ENCODE measurements at places on chromosomes 11 and 22. TPM values are rescaled to one million over a fixed set of nuclear protein-coding genes. Genes with fewer than 3 reads are reported as not detected.

TUBA8 gene
- total RNA-seq: 0.43 TPM

GRCh38 chr11:119599864-119600541 is 129.0 kb downstream of the NECTIN1 start:
- no peak for DNase-seq

- no peak for DNase-seq
Observed at GRCh38 chr11:132960273-132961078, 571.8 kb downstream of the OPCML start.

HOATZ gene
- total RNA-seq: not detected

MS4A6E gene
- total RNA-seq: not detected

SLC1A2 gene
- total RNA-seq: 1.7 TPM

STK33 gene
- total RNA-seq: 0.50 TPM

DNA sequence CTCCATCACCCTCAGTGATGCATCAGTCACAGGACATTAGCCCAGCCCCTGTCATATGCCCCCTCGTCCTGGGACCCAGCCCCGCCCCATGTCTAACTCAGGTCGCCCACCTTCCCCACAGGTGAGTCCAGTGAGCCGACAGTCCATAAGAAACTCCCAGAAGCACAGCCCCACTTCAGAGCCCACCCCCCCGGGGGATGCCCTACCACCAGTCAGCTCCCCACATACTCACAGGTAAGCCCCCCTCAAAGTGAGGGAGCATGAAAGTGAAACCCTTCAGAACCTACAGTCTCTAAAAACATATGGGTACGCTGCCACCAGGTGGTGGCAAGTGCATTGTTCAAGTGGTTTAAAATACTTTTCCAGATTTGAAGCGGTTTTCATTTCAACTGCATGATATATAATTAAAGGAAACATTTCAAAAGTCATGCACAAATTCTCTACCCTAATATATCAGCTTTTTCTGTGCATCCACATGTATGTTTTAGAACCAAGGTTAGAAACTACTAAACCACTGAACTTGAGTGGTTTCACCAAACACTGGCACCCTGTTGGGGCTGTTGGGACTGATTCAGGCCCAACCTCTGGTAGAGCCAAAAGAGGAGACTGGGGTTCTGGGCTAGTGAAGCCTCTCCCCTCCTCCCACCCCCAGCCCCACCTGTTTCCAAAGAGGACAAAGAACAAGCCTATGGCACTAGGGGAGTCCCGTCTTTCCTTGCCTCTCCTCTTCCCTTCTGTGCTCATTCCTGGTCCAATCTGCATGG is 17.3 kb downstream of the EPS8L2 start:
- DNase-seq: peak; percentile 52

CLCF1 gene
- total RNA-seq: 10.7 TPM

DNA sequence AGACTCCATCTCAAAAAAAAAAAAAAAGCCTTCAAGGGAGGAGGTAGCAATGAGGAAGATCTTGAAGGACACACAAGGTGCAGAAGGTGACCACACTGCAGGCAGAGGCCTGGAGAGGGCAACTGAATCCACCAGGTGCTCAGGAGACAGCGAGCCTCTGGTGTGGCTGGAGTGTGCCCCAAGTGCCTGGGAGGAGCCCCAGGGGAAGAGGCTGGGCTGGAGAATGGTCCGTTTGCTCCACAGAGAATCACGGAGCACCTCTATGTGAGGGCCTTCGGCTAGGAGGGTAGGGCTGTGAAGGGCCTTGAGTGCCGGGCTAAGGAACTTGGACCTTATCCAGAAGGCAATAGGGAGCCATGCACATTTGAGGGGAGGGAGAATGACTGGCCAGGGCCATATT is 50.3 kb downstream of the ARRB1 start:
- DNase-seq: no peak

GRCh38 chr22:44452531-44453420 is 45.3 kb downstream of the RTL6 start:
- no peak for DNase-seq

DNA sequence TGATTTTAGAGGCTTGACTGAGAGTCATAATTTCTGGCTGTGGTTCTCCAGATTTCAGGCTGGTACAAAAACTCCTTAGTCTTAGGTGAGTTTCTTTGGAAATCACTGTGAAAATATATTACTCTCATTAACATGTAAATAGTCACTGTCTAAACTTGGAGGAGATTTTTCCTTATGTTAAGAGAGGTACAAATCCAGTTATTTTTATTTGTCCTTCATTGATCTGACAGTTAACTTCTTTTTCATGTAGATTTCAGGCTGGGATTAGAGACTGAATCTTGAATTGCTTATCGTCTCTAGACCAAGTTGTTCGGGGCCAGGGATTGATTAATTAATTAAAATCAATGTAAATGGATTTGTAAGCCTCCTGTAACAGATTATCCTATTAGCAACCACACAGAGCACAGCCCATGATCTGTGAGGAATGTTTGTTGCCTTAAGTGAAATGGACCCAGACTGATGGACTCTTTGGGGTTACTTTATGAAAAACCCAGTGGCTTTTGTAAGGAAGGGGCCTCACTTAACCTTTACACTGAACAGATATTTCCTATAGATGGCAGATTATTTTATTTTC is 21.1 kb downstream of the TEAD1 start:
- DNase-seq: no peak

- DNase-seq: no peak
Observed at GRCh38 chr11:124310721-124311120, 3.0 kb downstream of the OR8D1 start.

GRCh38 chr11:120255519-120255866 is 15.6 kb downstream of the POU2F3 start:
- no peak for DNase-seq

DNA sequence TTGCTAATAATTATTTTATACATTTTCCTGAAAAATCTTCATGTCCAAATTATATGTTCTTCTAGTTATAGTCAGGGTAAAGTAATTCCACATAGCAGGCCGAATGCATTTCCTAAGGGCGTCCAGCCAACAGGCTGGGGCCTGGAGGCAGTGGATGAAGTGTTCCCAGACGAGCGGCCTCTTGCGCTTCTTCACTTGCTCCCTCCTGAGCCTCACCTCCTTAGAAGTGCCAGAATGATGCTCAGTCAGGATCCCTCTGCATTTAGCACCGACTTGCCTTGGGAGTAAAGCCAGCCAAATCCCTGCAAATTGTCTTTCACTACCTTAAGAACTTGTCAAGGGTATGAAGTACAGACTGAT is 1.5 kb downstream of the OLFML1 start:
- no peak for DNase-seq

DNA sequence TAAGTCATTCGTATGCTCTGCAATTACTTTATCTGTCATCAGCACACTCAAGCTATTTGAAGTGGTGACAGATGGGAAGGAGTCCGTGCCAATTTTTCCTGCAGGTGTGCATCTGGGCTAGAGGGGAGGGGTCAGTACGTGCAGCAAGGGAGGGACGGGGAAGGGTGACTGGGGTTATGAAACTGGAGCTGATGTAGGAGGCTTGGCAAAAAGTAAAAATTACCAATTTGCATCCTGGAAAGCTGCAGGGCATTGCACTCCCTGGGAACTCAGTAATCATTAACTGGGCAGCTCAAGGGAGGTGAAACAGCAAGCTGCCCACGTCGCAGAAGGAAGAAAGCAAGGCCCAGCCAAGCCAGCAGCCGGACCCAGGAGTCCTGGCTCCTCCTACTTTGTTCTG is 87.1 kb upstream of the TMEM45B start:
- DNase-seq: no peak

GRCh38 chr11:33606762-33607161 is 93.9 kb downstream of the C11orf91 start:
- no peak for DNase-seq

ELMOD1 gene
- total RNA-seq: 0.21 TPM

DNA sequence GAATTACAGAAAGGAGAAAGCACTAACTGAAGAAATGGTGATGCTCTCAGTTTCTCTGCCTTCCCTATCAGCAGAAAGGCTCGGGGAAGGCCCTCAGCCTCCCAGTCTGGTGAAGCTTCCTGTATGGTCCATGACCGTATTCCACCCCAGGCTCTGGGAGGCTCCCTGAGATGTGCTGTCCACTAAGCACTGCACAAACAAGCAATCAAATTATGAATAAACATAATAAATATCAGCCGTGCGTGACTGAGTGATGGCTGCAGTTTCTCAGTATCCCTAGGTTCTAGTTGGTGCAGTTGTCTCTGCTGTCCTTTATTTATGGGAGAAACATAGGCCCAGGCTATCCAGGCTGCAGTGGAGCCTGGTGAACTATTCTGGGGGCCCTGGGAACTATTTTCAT is 3.6 kb downstream of the SMDT1 start:
- no peak for DNase-seq

GRAP2 gene
- not detected for total RNA-seq

DNA sequence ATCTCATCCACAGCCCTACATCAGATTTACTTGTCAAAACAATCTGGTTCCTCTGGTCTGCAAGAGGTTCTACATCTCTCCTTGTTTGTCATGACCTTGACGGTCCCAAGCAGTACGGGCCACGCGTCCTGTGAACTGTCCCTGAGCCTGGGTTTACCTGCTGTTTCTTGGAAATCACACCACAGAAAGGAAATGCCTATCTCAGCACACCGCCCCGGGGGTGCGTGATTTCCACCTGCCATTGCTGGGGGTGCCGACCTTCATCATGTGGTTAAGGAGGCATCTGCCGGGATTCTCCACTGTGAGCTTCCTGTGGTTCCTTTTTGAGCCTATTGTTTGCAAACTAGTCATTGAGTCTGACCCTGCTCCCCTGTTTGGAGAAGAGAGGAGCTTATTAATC is 1363.4 kb downstream of the BRD1 start:
- DNase-seq: no peak

TIGD3 gene
- not detected for total RNA-seq

VSIG10L2 gene
- not detected for total RNA-seq

DNA sequence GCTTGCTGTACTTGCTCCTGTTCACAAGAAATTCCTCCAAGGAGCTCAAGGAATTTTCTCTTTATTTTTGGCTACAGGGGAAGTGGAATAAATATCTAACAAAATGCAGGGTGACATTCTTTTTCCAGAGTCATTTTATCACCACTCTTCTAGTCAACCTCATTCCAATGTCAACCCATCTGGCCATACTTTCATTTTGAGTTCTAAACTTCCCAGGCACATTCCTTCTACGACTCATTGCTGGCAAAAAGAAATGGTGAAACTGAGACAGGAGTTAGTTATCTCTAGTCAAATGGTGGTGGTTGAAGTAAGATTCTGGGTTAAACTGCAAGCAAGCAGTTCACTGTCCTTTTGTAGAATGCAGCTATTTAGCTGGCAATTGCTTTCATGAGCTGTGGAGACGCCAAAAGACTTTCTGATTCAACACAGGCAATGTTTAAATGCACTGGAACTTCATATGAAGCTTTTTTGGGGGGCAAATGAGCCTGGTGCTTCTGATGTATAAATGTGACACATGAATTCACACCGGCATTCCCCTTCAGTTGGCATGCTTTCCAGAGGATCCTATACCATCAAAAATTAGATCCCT is 304.6 kb downstream of the CADM1 start:
- DNase-seq: no peak

DNA sequence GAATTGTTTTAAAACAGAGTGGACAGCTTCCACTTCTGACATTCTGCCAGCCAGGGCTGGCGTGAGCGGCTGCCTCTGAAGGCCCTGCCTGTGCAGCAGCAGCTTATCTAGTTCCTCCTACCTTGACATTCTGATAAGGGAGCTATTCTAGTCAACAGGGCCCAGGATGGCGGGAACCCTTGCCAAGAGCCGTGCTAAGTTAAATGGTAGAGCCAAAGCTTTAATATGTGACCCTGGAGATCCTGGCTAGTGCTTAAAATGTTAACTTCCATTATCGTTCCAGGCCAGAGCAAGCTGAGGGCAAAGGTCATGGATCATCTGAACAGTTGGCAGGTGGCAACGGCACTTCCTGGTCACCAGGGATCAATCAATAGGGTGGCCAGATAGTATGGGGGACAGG is 3.5 kb downstream of the KCNJ5 start:
- no peak for DNase-seq

VPS51 gene
- total RNA-seq: 90.1 TPM

DNA sequence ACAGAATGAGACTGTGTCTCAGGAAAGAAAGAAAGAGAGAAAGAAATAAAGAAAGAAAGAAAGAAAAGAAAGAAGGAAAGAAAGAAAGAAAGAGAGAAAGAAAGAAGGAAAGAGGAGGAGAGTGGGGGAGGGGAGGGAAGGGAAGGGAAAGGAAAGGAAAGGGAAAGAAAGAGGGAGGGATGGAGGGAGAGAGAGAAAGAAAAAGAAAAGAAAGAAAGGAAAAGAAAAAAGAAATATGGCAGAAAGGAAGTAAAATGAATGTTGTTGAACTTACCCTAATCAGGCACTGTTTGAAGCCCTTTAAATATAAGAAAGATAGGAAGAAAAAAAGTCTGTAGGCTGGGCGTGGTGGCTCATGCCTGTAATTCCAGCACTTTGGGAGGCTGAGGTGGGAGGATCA is 276.1 kb downstream of the INSC start:
- no peak for DNase-seq

- peak; percentile 91 for DNase-seq
Observed at GRCh38 chr22:36328635-36329253, 59.0 kb downstream of the MYH9 start.

DNA sequence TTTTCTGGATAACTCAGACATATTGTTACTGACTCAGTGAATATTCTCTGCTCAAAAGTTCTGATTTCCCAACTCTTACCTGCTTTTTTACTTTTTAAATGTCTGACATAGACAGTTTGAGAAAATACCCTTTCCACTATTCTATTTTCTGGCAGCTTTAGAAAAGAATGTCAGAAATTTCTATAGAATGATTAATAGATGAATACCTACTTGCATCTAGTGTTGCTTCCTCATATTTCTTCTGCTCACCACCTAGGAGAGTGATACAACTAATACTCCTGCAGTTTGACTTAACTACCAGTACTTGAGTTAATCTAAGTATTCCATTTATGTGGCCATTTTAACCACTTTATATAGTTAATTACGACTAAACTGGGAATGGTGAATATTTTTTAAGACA is 55.2 kb downstream of the KDM2A start:
- DNase-seq: no peak

- no peak for DNase-seq
Observed at GRCh38 chr11:110044226-110044968, 48.8 kb upstream of the ZC3H12C start.

DNA sequence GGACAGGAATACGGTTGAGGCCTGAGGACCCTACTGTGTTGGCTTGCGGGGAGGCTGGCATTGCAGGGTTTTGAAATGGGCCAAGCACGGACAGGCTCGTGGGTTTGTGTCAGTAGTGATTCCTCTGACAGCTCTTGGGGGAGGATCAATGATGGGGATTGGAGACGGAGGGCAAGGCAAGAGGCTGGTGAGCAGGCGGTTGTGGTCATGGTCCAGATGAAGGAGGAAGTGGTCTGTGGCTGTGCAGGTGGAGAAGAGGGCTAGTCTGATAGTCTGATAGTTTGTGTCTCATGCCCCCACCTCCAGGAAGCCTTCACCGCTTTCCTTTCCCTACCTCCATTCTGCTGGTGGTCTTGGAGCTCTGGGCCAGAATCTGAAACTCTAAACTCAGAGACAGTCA is 3.0 kb downstream of the MAFF start:
- DNase-seq: no peak
